Stimulated activated CD4-positive, alpha-beta T cell treated with anti-CD3 and anti-CD28 coated beads, Interleukin-15, amount 100 ng/mL, for 1 hour (primary cell): ENCODE measurements at places on chromosomes 1 and 21.

- no peak for DNase-seq
These were observed 24.3 kb upstream of the GRHL3 start for GRCh38 chr1:24294716-24295371.

DNA sequence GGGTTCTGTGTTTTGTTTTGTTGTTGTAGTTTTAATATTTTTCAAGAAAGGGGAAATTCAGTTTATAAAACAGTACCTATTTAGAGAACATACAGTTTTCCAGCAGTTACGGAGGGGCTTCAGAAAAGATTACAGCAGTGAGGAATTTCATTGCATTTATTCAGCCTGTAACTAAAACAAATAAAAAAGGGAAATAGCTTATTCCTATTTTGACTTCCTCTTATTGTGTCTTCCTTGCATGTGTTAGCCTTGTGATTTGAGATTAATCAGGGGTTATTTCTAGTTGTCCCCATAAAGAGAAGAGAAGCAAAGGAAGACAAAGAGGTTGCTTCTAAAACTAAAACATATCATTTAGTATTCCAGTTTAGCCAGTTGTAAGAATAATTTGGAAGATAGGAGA, 35.0 kb downstream of the CTTNBP2NL start:
- DNase-seq, result no peak

DNA sequence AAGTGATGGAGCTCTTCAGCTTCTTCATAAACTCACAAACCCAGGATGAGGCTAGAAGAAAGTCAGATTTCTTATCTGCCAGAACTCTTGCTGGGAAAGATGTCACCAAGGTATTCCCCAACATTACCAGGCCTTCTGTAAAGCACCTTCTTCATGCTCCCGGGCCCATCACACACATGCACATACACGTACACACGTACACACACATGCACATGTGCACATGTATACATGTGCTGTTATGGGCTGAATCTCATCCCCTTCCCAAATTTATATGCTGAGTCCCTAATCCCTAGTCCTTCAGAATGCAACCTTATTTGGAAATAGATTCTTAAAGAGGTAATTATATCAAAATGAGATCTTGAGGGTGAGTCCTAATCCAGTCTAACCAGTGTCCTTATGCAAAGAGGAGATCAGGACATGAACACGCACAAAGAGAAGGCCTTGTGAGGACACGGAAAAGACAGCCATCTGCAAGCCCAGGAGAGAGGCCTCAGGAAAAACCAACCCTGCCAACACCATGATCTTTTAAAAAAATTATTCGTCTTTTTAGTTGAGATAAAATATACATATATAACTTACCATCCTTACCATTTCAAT, 76.4 kb upstream of the LYST start:
- no peak for DNase-seq

DNA sequence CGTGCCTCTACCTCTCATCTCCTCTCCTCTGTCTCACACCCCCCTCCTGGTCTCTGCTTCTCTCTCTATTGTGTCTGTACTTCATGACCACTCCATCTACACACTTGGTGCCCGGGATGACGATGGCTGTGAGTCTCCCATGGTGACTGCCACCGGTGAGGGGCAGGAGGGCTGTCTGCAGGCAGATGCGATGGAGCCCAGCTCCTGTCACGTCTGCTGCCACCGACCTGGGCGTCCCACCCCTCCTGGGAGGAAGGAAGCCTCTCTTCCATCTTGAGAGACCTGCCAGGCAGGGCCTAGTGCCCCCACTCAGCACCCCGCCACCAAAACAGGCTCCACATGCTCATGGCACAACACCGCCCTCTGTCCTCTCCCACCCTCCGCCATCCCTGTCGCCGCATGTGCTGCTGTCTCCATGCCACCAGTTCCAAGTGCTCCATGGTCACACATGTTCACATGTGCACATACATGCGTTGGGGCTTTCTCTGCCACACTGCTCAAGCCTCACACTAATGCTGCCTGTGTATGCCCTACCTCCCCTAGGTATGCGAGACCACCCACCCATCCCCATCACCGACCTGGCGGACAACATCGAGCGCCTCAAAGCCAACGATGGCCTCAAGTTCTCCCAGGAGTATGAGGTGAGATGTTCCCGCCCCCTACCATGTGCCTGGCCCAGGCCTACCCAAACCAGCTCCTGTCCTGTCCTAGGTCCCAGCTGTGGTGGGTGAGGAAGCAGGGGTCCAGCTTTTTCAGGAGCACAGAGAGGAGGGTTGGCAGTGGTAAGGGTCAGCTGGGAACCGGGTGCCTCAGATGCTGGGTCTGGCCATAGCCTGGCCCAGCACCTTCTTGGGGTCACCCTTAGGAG, 36.6 kb upstream of the KDM4A start:
- no peak for DNase-seq

DNA sequence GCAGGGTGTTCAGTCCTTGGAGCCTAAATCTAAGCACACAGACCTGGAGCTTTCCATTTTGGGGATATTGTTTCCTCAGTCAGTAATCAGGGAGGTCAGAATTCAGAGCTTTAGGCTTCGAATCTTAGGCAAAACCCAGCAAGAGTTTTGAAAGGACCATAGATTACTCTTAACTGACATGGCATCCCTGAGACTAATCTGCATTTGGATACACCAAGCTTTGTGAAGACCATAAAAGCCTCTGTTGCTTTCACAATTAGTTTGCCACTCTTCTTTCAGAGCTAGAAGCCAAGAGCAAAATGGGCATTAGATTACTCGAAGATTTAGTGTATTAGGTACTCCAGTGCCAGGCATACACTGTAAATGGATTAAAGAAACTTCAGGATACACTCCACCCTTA, 131.8 kb upstream of the GREM2 start:
- no peak for DNase-seq

- DNase-seq, result no peak
These were observed 92.1 kb upstream of the POU3F1 start for GRCh38 chr1:38138498-38139233.

GRCh38 chr1:229217716-229218115, 53.2 kb upstream of the RAB4A start:
- DNase-seq, result no peak

DNA sequence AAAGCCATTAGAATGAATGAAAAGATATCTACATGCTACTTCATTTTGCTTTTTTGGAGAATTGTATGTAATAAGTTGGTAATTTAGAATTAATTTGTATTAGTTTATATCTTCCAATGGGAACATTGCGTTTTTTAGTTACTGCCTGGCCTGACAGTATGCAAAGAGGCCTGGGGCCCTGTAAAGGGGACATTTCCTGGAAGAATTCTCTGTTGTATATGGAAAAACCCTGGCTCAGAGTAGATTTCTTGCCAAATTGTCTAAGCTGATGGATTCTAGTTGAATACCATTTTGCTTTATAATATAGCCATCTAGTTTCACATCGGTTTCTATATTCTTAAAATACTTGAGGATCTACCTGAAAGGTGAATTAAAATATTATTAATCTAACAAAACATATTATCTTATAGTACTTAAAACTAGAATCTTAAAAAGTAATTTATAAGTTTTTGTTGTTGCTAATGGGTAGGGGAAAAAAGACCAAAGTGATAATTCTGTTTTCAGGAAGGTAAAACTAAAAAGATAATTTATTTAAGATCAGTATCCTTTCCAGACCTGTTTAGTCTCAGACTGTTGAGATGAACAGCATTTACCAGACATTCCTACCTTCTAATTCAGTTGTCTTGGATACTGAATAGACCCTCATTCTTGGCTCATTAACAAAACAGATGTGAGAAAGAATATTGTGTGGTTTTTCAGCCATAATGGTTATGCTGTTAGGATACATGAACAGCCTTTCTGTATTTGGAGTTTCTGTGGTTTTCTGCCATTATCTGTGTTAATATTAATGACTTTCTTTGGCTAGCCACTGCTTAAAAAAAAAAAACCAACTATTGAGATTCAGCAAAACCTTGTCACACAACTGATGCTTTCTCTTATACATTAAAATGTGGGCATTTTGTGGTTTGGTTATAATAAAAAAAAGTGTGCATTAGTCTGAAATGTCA, 4.8 kb downstream of the AGO3 start:
- DNase-seq, result no peak

GRCh38 chr21:27326301-27326700, 359.4 kb upstream of the ADAMTS5 start:
- no peak for DNase-seq

GRCh38 chr1:204466416-204467405, 27.9 kb downstream of the PIK3C2B start:
- DNase-seq, result no peak

GRCh38 chr1:1156140-1157032, 17.3 kb upstream of the TTLL10 start:
- no peak for DNase-seq

- no peak for DNase-seq
These were observed 10.5 kb downstream of the DRAM2 start for GRCh38 chr1:111129376-111129775.
